ENCODE measurements at places on chromosomes 12 and 14. TPM values are rescaled to one million over a fixed set of nuclear protein-coding genes. Genes with fewer than 3 reads are reported as not detected.

GRCh38 chr12:51721282-51721940 is 127.1 kb downstream of the FIGNL2 start:
- peak overlapping the region; percentile 21 for H3K4me3 ChIP-seq
- peaks cover 13% of the 10 kb centered on the region for H3K27me3 ChIP-seq
- no peak overlapping the region for H3K27ac ChIP-seq
- DNase-seq: peak; percentile 45
- H3K4me1 ChIP-seq: peaks cover 2% of the 10 kb centered on the region

GRCh38 chr12:45234139-45234865 is 18.4 kb downstream of the ANO6 start:
- peak; percentile 95 for DNase-seq
- no peak overlapping the region for H3K4me3 ChIP-seq
- peak overlapping the region; percentile 81 for H3K27ac ChIP-seq

DNA sequence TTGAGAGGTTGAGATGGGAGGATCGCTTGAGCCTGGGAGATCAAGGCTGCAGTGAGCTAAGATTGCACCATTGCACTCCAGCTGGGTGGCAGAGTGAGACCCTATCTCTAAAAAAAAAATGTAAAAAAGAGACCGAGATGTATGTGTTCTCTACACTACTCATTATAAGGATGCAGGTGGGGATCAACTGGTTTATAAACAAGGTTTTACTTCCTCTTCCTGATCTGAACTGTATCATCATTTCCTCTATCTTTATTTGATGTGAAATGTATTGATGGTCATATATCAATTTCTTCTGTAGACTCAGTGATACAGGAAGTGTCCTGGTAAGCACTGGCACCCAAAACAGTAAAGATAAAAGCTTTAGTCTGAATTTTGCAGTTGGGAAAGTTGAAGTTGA is 20.1 kb upstream of the USP44 start:
- DNase-seq: no peak
- H3K27ac ChIP-seq: no peak overlapping the region
- H3K36me3 ChIP-seq: no peaks in the 10 kb centered on the region
- H3K4me1 ChIP-seq: no peaks in the 10 kb centered on the region
- peaks cover 3% of the 10 kb centered on the region for H3K27me3 ChIP-seq

DNA sequence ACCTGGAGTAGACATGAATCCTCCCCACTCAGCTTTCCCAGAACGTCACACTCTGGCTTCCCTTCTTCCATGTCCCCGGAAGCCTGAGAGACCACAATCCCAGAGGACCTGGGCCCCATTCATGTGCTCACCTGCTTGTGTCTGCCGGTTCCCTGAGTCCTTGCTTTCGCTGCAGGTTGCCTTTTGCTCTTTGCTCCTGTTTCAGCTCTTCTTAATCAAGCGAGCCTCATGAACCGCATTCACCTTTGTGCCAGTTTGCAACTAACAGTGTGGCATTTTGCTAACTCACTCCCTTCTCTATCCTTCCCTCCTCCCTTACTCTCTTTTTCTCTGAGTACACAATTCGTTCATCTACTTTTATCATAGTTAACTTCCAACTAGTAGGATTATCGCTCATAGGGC is 23.1 kb downstream of the ENTPD5 start:
- no peak for DNase-seq
- no peaks in the 10 kb centered on the region for H3K4me1 ChIP-seq
- H3K36me3 ChIP-seq: peaks cover 19% of the 10 kb centered on the region
- H3K27ac ChIP-seq: no peak overlapping the region

GRCh38 chr12:58298803-58299202 is 357.4 kb downstream of the ATP23 start:
- DNase-seq: no peak
- no peaks in the 10 kb centered on the region for H3K36me3 ChIP-seq
- H3K27me3 ChIP-seq: no peaks in the 10 kb centered on the region
- no peak overlapping the region for H3K4me3 ChIP-seq

- peaks cover 29% of the 10 kb centered on the region for H3K27me3 ChIP-seq
- H3K4me1 ChIP-seq: no peaks in the 10 kb centered on the region
- DNase-seq: no peak
- H3K27ac ChIP-seq: no peak overlapping the region
These were observed 30.7 kb downstream of the DTX1 start for GRCh38 chr12:113087193-113087592.

GRCh38 chr14:61498303-61498702 is 176.9 kb downstream of the PRKCH start:
- H3K27ac ChIP-seq: no peak overlapping the region
- H3K36me3 ChIP-seq: no peaks in the 10 kb centered on the region
- H3K4me3 ChIP-seq: no peak overlapping the region
- H3K4me1 ChIP-seq: peaks cover 10% of the 10 kb centered on the region

DNA sequence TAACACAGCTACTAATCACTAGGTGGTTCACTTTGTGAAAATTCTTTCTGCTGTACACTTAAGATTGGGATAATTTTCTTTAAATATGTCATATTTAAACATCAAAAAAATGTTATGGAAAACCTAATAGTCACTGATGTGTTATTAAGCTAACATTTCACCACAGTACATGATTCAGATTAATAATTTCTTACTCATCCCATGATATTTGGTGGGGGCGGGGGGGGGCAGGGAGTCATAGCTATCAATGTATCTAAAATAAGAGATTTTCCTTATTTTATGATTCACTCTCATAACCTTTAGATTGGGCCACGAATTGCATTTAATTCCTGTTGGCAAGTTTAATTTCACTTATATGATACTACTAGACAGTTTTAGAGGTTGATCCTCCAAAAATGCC is 88.8 kb downstream of the KCNH5 start:
- no peak for DNase-seq
- no peaks in the 10 kb centered on the region for H3K36me3 ChIP-seq
- no peaks in the 10 kb centered on the region for H3K27me3 ChIP-seq
- no peak overlapping the region for H3K4me3 ChIP-seq

GRCh38 chr12:91817517-91817916 is 328.1 kb downstream of the BTG1 start:
- H3K27me3 ChIP-seq: no peaks in the 10 kb centered on the region
- no peaks in the 10 kb centered on the region for H3K36me3 ChIP-seq
- H3K4me3 ChIP-seq: no peak overlapping the region
- no peaks in the 10 kb centered on the region for H3K4me1 ChIP-seq
- H3K27ac ChIP-seq: no peak overlapping the region

- H3K27me3 ChIP-seq: no peaks in the 10 kb centered on the region
- H3K4me1 ChIP-seq: peaks cover 10% of the 10 kb centered on the region
- H3K4me3 ChIP-seq: peak overlapping the region; percentile 61
- peak; percentile 49 for DNase-seq
- no peaks in the 10 kb centered on the region for H3K36me3 ChIP-seq
These were observed 536 bp downstream of the TM7SF3 start for GRCh38 chr12:27013611-27014084.

DNA sequence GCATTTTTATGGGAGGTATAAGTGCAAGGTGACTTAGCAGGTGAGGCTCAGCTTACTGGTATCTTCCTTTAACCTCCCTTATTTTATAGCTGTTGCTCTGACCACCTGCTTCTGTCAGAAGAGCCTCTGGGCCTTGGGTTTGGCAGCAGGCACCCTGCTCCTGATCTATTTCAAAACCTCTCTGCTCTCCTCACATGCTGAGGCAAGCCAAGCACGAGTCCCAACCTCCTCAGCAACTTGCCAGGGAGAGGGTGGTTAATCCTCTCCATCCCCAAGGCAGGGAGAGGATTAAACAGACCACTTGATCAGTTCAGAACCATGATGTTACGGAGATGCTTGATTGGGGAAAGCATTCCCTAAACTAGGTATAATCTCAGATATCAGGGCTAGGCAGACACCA is 5.4 kb downstream of the PLEKHH1 start:
- H3K27ac ChIP-seq: no peak overlapping the region
- H3K4me1 ChIP-seq: peaks cover 3% of the 10 kb centered on the region
- H3K27me3 ChIP-seq: peaks cover 23% of the 10 kb centered on the region
- DNase-seq: no peak
- H3K4me3 ChIP-seq: no peak overlapping the region

DNA sequence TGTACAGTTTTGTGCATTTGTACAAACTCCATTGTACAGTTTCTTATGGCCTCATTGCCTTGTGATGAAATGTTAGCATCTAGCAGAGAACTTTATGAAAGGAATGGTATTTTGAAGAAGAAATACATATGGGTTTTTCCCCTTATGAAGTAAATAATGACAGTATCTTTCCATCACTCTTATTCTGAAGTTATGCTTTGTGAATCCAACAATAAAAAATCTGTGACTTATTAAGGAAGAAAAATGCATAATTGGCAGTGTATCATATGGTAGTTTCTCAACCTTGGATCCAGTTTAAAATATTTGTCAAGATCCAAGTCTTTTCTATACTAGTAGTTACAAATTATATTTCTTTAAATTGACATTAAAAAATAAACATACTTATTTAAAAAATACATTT is 859.1 kb upstream of the FLRT2 start:
- H3K4me3 ChIP-seq: no peak overlapping the region
- H3K27ac ChIP-seq: no peak overlapping the region
- DNase-seq: peak; percentile 76
- no peaks in the 10 kb centered on the region for H3K4me1 ChIP-seq
- H3K36me3 ChIP-seq: no peaks in the 10 kb centered on the region

DNA sequence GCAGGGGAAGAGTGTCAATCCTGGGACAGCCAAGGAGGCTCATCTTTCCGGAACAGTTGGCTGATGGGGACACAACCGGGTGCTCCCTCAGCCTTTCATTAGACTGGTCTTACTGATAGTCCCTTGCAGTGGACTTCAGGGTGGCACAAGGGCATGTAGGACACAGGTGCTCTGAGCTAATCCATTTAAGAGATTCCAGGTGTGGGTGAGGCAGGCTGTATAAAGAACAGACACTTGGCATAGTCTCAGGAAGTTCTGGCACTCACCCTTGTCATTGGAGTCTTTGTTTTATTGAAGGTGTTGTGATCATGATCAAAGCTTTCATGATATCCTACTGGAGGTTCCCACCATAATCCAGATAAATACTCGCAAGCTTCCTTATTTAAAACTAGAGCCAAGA is 341.6 kb downstream of the EMP1 start:
- H3K4me3 ChIP-seq: no peak overlapping the region
- H3K27ac ChIP-seq: no peak overlapping the region
- H3K4me1 ChIP-seq: peaks cover 4% of the 10 kb centered on the region
- no peaks in the 10 kb centered on the region for H3K36me3 ChIP-seq

DNA sequence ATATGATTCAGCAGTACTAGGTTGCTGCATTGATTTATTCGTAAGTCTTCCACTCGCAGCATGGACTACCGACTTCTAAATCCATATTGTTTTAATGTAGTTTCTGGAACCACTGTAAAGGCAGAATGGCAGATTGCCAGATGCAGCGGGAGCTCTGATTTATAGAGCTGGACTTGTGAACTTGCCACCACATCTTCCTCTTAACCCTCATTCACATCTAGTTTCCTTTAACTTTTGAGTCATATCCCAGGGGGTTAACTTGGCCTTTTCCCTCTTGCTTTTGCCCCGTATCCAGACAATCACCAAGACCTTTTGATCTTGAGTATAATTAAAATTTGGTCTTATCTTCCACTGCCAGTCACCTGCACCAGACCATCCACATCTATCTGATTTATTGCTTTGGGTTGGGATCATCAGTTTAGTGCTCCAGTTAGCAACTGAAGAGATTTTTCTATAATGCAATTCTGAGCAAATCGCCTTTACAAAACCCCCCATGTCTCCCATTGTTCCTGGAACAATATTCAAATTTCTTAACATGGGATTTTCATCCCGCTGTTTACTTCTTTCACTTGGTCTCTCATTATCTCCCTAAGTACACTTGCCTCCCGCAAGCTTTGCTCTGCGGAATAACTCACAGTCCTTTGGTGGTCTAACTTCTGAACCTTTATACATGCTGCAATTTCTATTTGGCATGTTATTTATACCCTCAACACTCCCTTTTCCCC is 130.5 kb downstream of the ACSS3 start:
- no peak overlapping the region for H3K27ac ChIP-seq
- H3K36me3 ChIP-seq: no peaks in the 10 kb centered on the region
- H3K4me3 ChIP-seq: no peak overlapping the region
- no peaks in the 10 kb centered on the region for H3K27me3 ChIP-seq
- peak; percentile 46 for DNase-seq
- no peaks in the 10 kb centered on the region for H3K4me1 ChIP-seq

- H3K27ac ChIP-seq: no peak overlapping the region
- peak; percentile 5 for DNase-seq
- H3K27me3 ChIP-seq: no peaks in the 10 kb centered on the region
These were observed 75.5 kb upstream of the DCD start for GRCh38 chr12:54723379-54724256.

DNA sequence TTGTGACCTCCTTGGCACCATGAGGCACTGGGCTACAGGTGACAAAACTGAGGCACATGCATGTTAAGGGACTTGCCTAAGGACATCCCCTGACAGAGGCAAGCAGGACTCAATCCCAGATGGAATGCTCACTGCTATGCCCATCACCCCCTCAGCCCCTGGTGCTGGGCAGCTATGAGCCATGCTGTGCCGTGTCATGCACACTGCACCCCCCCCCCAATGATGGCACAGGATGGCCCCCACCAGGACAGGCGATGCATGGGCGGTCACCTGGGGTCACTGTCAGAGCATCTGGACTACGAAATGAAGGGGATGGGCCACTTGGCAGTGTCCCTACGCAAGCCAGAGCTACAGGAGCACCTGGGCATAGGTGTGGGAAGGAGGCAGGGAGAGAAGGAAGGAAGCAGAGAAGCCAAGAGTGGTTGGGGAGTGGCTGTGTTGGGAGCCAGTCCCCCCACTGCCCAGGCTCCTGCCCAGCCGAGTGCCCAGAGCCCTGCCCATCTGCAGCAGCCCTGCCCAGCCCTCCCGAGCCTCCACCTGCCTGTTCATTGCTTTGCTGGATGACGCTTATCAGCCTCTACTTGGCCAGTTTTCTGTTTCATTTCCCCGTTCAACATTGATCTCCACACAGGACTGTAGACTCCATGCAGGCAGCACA is 84.9 kb upstream of the DIO3 start:
- peaks cover 17% of the 10 kb centered on the region for H3K27me3 ChIP-seq
- peaks cover 14% of the 10 kb centered on the region for H3K4me1 ChIP-seq
- H3K36me3 ChIP-seq: no peaks in the 10 kb centered on the region
- H3K4me3 ChIP-seq: no peak overlapping the region
- no peak overlapping the region for H3K27ac ChIP-seq

DNA sequence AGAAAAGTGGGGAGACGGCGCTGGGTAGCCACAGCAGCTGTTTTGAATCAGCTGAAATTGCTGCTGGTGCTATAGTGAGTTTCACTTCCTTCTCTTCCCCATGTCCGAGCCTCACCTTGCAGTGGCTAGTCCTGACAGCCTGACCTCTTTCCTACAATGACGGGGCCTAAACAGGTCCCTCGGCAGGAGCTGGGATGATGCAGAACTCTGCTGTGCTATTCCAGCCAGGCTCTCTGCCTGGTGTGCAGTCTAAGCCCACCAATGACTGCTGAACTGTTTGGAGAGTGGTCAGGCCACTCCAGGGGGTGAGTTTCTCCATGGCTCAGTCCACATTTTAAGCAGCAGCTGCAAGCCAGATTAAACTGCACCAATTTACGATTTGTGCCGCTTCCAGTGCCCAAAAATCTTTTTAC is 207.3 kb downstream of the TTC7B start:
- H3K36me3 ChIP-seq: peaks cover 3% of the 10 kb centered on the region
- peak; percentile 78 for DNase-seq
- peak overlapping the region; percentile 62 for H3K27ac ChIP-seq

KIF21A gene
- 4.0 TPM for total RNA-seq

BMP4 gene
- 16.4 TPM for total RNA-seq

HEATR5A gene
- 26.0 TPM for total RNA-seq

PPP4R4 gene
- total RNA-seq: 0.09 TPM

TCL1B gene
- not detected for total RNA-seq

All from muscle of leg (tissue), 16 donors.